NCI-H2227 treated with DMSO at 0.1 percent for 48 hours (cell line): ENCODE measurements at places on chromosomes 4 and X.

- DNase-seq, result no peak
Observed at GRCh38 chr4:164440199-164440598, 313.7 kb upstream of the SMIM31 start.

DNA sequence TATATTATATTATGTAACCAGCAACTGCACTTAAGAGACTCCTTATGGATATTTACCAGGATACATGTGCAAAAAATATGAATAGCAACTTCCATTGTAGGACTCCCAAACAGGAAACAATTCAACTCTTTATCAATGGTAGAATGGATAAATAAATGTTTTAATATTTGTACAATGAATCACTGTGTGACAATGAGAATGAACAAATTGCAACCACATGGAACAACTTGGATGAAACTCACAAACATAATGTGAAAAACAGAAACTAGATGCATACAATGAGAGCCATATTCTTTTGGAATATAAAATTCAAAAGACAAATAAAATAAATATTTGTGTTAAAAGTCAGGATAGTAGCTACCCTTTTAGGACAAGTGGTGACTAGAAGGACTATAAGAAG lies 1015.7 kb downstream of the TECRL start:
- no peak for DNase-seq

- no peak for DNase-seq
Observed at GRCh38 chr4:42458657-42459056, 61.4 kb downstream of the SHISA3 start.

DNA sequence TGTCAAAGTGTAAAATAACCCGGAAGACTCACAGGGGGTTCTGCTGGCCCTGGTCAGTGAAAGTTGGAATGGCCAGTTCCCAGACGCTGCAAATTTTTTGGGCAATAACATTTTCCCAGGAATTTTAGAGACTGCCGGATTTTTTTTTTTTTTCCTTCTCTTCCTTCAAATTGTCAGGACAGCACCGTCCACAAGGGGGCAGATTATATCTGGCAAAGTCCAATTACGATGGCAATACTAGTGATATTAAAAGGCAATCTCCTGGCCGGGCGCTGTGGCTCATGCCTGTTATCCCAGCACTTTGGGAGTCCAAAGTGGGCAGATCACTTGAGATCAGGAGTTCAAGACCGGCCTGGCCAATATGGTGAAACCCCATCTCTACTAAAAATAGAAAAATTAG lies 20.5 kb downstream of the SLC25A5 start:
- peak; percentile 52 for DNase-seq

GRCh38 chr4:14254252-14254651 lies 626.7 kb upstream of the BOD1L1 start:
- DNase-seq, result no peak

GRCh38 chr4:2624782-2625530 lies 88.5 kb downstream of the FAM193A start:
- DNase-seq, result no peak

GRCh38 chrX:40227125-40227524 lies 129.4 kb upstream of the BCOR start:
- no peak for DNase-seq

DNA sequence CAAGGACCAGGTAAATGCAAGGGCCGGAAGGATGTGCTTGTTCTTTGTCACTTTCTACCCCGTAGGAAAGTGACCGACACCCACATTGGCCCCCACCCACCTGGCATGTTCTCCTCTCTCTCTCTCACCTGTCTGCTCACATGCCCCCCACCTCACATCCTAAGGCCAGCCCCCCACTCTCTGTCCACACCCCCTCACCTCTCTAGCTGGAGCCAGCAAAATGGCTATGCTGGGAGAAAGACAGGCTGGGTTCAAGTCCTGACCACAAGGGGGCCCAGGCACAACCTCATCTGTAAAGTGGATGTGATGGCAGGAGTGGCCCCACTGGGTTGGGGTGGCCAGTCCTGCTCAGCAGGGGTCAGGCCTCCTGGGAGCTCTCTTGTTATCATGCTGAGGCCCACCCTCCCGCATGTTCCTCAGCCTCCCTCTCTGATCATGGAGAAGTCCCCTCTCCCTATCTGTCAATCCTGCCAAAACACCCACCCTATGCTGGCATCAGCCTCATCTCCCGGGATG lies 1.7 kb upstream of the PPP2R2C start:
- DNase-seq, result no peak

- DNase-seq, result no peak
Observed at GRCh38 chr4:100533741-100534140, 15.9 kb upstream of the EMCN start.

DNA sequence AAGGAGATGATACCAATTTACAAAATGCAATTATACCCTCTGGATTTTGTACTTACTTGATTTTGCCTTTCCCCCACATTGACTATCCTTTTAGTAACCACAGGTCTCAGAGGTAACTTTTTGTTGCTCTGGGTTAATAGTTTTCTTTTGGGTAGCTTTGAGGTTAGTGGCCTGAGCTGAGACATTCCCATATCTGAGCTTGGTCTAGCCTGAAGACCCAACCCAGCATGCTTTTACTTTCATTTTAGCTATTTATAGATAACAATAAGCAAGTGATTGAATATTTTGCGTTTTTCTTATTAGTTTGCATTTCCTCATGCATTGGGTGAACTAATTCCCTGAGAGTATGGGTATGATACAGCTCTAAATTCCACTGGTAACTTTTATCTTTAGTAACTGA lies 11.8 kb downstream of the HTN1 start:
- DNase-seq, result no peak

- DNase-seq, result no peak
Observed at GRCh38 chr4:147325571-147325981, 155.3 kb upstream of the EDNRA start.

DNA sequence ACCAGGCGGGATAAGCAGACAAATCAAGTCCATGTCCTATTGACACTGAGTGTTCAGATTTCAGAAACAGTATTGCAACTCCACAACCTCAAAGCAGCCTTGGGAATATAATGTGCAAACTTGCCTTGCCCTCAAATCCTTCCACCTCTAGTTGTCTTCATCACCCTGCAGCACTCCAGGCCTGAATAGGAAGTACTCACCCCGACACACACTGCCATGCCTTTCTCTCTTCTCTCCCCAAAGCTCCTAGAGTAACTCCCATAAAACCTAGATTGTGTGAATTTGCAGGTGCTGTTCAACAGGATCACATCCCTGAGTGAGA lies 19.6 kb downstream of the ACSL1 start:
- DNase-seq, result no peak

- DNase-seq, result peak; percentile 83
Observed at GRCh38 chr4:169619958-169620879, at the start of gene CLCN3. Gene CLCN3 (plus strand): TSS chr4:169620578. CDS start chr4:169635929, 15,351 bp downstream.

GRCh38 chrX:116417968-116418367 lies 18.4 kb upstream of the SLC6A14 start:
- DNase-seq, result no peak

GRCh38 chr4:5044341-5044740 lies 6.9 kb upstream of the STK32B start:
- no peak for DNase-seq

GRCh38 chrX:130758072-130758471 lies 144.9 kb downstream of the ENOX2 start:
- no peak for DNase-seq

- DNase-seq, result no peak
Observed at GRCh38 chr4:141567326-141567915, 69.0 kb upstream of the IL15 start.

- no peak for DNase-seq
Observed at GRCh38 chrX:11214346-11215190, 78.6 kb upstream of the AMELX start.

DNA sequence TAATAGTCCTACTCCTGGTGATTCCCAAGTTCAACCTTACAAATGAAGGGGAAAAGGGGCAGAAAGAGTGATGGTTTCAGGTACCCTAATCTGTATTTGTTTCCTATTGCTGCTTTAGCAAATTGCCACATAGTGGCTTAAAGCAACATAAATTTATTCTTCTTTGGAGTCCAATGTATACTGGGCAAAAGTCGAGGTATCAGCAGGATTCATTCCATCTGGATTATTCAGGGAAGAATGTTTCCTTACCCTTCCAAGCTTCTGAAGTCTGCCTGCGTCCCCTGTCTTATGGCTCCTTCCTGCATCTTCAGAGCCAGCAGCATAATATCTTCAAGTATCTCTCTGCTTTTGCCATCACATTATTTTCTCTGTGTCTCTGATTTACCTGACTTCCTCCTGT lies 10.3 kb upstream of the BST1 start:
- no peak for DNase-seq

DNA sequence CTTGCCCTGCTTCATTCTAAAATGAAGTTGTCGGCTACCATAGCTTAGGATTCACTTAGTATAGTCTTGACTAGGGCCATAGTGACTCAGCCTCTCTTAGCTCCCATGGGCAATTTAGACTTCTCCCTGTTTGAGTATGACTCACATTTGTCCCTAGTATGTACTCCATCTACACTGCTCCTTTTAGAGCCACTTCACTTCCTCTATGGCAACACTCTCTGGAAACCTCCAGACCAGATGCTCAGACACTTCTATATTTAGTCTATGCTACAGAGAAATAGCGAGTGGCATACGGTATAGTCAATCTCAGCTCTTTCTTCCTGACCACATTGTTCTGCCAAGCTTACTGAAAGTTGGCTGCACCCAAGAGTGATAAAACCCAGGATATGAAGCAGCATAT lies 11.2 kb downstream of the MEPE start:
- no peak for DNase-seq

GRCh38 chr4:74311696-74312313 lies 3.5 kb downstream of the EPGN start:
- DNase-seq, result no peak

GRCh38 chr4:146450524-146450923 lies 71.2 kb downstream of the SLC10A7 start:
- no peak for DNase-seq

- DNase-seq, result no peak
Observed at GRCh38 chr4:169106696-169107229, 96.7 kb upstream of the CBR4 start.

DNA sequence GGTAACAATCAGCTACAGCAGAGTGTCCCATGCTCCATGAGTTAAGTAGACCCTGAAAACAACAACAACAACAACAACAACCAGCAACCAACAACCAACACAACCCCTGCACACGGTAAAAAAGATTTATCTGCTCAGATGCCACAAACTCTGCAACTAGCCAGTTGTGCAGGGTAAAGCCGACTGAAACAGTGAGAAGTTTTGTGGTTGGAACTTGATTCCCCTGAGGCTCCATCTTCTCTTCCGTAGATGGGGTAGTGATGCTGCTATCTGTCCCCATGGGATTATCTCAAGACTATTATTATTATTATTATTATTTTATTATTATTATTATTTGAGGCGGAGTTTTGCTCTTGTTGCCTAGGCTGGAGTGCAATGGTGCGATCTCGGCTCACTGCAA lies 50.6 kb upstream of the RAPGEF2 start:
- DNase-seq, result no peak

DNA sequence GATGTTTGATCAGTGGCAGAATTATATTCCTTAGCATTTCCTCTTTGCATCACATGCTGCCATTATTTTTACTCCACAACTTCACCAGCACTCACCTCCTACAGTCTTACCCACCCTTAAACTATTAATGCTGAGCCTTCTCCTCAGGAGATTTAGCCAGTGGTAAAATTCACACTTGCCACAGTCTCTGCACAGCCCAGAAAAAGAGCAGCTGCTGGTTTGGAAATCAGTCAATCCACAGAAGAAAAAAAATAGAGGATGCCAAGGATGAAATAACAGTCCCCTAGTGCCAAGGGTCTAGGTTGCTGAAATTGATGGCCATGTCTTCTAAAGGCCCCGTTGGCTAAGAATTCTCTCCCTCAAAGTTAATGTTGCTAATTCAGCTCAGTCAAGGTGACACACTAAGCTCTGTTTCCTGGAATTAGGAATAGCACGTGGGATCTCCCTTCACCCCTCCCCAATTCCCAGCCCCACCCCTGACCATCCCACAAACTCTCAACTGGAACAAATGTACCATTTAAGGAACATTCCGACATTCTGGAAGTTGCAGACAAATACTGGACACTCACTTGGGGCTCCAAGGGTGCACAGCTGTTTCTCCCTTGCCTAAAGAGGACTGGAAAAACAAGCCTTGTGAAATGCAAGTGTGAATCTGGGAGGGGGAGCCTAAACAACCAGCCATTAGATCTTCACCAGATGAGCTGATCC lies 5.7 kb downstream of the ATP1B4 start:
- no peak for DNase-seq

GRCh38 chrX:93874554-93874953 lies 200.5 kb downstream of the FAM133A start:
- no peak for DNase-seq

GRCh38 chr4:39591290-39591689 lies 47.4 kb downstream of the SMIM14 start:
- DNase-seq, result no peak

- no peak for DNase-seq
Observed at GRCh38 chr4:88308587-88308986, 24.2 kb upstream of the PPM1K start.

- no peak for DNase-seq
Observed at GRCh38 chrX:150548251-150548650, 20.2 kb upstream of the MTM1 start.

- no peak for DNase-seq
Observed at GRCh38 chr4:2080429-2081300, 21.5 kb downstream of the NAT8L start.

GRCh38 chr4:67896421-67897065 lies 12.7 kb upstream of the TMPRSS11D start:
- DNase-seq, result no peak

- no peak for DNase-seq
Observed at GRCh38 chr4:31793907-31794306, 1073.7 kb downstream of the PCDH7 start.

- no peak for DNase-seq
Observed at GRCh38 chr4:76373919-76374552, 46.9 kb downstream of the CCDC158 start.
